ENCODE measurements at places on chromosomes 6 and 20.

GRCh38 chr6:27145731-27146455, 101.6 kb upstream of the PRSS16 start:
- peak; percentile 91 for DNase-seq

GRCh38 chr20:41151134-41151869, 14.0 kb downstream of the PLCG1 start:
- DNase-seq: no peak

GRCh38 chr6:41451515-41452163, 94.5 kb upstream of the FOXP4 start:
- DNase-seq: no peak

DNA sequence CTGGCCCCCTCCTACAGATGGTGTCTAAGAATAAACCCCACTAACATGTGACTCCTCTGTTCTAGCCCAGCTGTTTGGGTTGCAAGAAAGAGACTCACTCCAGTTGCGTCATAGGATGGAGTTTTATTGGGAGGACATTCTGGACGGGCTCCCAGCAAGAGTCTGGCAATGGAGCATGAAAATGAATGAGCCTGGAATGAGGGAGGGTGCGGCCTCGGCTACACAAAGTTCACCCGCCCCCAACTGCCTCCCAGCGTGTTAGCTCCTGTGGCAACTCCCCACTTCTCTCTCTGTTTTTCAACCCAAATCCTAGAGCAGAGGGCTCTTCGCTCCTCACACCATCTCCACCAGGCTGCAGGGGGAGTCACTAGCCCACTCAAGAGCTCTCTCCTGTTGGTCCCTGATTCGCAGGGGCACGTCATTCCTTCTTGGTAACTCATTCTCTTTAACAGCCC, 5.1 kb upstream of the ADAM33 start:
- DNase-seq: no peak

GRCh38 chr20:51594236-51595057, 51.9 kb upstream of the NFATC2 start:
- DNase-seq: no peak

GRCh38 chr6:34791164-34791700, 651 bp upstream of the BLTP3A start:
- DNase-seq: peak; percentile 63

GRCh38 chr6:153101461-153101860, 29.6 kb downstream of the RGS17 start:
- DNase-seq: no peak
